NCI-H1092 treated with DMSO at 0.1 percent for 48 hours (cell line): ENCODE measurements at places on chromosomes 16 and 17.

DNA sequence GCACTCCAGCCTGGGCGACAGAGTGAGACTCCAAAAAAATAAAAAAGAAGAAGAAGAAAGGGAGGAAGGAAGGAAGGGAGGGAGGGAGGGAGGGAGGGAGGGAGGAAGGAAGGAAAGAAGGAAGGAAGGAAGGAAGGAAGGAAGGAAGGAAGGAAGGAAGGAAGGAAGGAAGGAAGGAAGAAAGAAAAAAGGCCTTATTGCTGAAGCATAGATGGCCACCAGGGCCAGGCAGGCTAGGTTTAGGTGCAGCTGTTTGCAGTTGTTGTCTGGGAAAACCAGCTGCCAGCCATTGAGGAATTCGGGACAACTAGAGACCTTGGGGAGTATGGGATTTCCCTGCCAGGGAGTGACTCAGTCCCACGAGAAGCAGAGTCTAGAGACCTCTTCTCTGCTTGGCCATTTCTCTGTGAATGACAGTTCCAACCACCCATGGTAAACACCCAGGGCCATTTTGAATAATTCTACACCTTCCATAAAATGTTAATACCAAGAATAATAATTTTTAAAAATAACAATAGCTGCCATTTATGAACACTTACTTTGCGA is 31.0 kb downstream of the SCNN1B start:
- DNase-seq: no peak

DNA sequence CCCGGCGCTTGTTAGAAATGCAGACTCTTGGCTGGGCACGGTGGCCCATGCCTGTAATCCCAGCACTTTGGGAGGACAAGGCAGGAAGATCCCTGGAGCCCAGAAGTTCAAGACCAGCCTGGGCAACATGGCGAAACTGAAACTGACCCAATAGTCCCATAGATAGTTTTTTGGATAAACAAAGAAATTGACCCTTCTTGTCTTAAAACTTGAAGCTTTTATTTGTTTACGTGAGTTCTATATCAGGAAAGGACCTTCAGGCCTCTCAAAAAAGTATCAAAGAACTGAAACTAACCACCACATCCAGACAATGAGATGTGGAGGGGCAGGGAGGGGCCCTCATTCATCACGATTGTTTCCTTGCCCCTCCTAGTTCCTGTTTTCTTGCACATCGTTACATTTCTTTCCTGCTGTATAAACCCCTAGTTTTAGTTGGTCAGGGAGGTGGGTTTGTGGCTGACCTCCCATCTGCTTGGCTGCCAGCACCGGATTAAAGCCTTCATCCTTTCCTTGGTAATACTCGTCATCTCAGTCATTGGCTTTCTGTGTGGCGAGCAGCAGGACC is 29.9 kb upstream of the PRM1 start:
- no peak for DNase-seq

- no peak for DNase-seq
These were observed 347.7 kb downstream of the NPIPA8 start for GRCh38 chr16:17988839-17989238.

DNA sequence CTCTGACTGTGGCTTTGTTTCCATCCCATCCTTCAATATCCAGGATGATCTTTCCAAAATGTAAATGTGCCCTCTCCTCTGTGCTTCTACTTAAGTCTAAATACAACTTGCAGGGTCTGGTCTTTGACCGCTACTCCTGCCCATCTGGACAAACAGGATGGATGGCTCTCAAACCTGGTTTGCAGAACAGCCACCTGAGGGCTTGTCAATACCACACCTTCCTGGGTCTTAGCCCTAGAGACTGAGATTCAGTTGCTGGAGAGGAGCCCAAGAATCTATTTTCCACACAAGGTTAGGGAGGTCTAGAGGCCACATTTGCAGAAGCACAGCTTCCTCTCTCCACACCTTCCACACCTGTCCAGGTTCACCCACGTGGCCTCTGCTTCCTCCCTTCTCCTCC is 1.9 kb upstream of the GRB7 start:
- DNase-seq: no peak

DNA sequence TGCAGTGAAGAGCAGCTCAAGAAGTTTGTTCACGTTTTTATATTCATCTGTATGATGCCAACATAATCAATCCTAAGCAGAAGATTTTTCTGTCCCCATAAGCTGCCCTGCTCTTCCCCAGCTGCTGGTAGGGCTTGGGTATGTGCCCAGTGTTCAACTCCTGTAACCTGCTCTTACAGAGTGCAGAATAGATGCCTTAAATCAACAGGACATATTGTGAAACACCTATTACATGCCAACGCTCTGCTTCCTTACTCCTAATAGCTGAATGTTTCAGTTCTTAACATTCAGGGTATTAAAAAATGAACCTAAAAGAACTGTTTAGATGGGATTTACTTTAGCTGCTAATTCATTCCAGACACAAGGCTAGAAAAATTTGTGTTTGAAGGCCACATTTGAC is 190.9 kb downstream of the HS3ST3A1 start:
- DNase-seq: no peak
